ENCODE measurements at places on chromosomes 4 and X. TPM values are rescaled to one million over a fixed set of nuclear protein-coding genes. Genes with fewer than 3 reads are reported as not detected.

The PFKFB1 gene
- not detected for total RNA-seq

The AR gene
- 12.1 TPM for total RNA-seq

The AFP gene
- 2.8 TPM for total RNA-seq

The BBS12 gene
- 3.0 TPM for total RNA-seq

The NR0B1 gene
- not detected for total RNA-seq

- H3K4me3 ChIP-seq = no peak overlapping the region
- DNase-seq = no peak
- H3K4me1 ChIP-seq = peaks cover 5% of the 10 kb centered on the region
- H3K27ac ChIP-seq = no peak overlapping the region
Measured at GRCh38 chrX:101787934-101788333, 128.3 kb upstream of the ARMCX2 start.

- no peaks in the 10 kb centered on the region for H3K27me3 ChIP-seq
- no peak overlapping the region for H3K4me3 ChIP-seq
- H3K27ac ChIP-seq = peak overlapping the region; percentile 72
- H3K36me3 ChIP-seq = peaks cover 15% of the 10 kb centered on the region
- H3K4me1 ChIP-seq = peaks cover 29% of the 10 kb centered on the region
- no peak for DNase-seq
Measured at GRCh38 chr4:141540643-141541042, 95.7 kb upstream of the IL15 start.

- H3K36me3 ChIP-seq = peaks cover 6% of the 10 kb centered on the region
- no peak for DNase-seq
- H3K4me3 ChIP-seq = no peak overlapping the region
- no peak overlapping the region for H3K27ac ChIP-seq
- H3K27me3 ChIP-seq = no peaks in the 10 kb centered on the region
Measured at GRCh38 chrX:20230406-20230805, 36.3 kb downstream of the RPS6KA3 start.

DNA sequence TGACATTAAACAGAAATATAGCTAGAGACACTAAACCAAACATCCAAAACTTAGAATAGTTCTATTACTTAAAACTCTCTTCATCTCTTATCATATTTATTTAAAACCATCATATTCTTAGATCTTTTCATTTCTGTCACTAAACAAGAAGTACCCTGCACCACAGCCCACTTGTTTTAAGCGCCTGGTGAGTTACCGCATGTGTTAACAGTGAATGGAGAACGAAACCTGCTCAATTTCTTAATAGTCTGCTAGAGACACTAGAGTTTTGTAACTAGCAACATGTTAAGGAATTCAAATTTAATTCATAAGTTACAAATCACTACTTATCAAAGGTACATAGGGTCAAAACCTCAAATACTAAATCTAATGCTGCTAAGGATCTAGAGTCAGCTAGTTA is 111.5 kb downstream of the FBXW7 start:
- no peak for DNase-seq
- no peak overlapping the region for H3K27ac ChIP-seq
- peaks cover 16% of the 10 kb centered on the region for H3K4me1 ChIP-seq
- H3K36me3 ChIP-seq = no peaks in the 10 kb centered on the region
- H3K4me3 ChIP-seq = no peak overlapping the region

DNA sequence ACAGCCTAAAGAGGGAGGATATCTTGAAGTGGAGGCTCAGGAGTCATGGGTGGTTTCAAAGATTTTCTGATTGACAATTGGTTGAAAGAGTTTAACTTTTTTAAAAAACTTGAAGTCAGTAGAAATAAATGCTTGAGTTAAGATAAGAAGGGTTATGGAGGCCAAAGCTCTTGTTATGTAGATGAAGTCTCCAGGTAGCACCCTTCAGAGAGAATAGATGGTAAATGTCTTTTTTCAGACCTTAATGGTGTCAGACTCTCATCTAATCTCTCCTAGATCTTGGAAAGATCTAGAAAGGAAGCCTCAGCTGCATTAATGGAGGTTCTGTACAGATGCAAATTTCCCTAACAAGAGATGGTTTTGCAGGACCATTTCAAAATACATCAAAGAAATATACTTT is 6.8 kb upstream of the CHIC1 start:
- H3K4me3 ChIP-seq = no peak overlapping the region
- H3K27me3 ChIP-seq = no peaks in the 10 kb centered on the region
- DNase-seq = no peak
- no peaks in the 10 kb centered on the region for H3K4me1 ChIP-seq
- H3K36me3 ChIP-seq = no peaks in the 10 kb centered on the region

DNA sequence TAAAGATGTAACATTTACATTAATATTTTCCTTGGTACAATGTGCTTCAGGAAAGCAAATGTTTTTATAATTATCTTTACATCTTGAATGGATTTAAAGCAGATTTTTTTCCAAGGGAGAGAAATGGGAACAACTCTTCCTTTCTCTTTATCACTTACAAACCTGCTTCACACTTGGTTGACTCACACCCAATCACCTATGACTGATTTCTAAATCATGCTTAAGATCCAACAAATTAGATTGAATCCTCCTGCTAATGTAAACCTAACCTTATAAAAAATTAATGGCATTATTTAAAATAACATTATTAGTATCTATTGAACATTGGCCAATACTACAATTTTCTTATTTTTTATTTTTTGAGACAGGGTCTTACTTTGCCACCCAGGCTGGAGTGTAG is 127.1 kb downstream of the INPP4B start:
- no peak overlapping the region for H3K27ac ChIP-seq
- DNase-seq = no peak
- peaks cover 21% of the 10 kb centered on the region for H3K4me1 ChIP-seq
- no peaks in the 10 kb centered on the region for H3K27me3 ChIP-seq

- no peaks in the 10 kb centered on the region for H3K4me1 ChIP-seq
- H3K4me3 ChIP-seq = no peak overlapping the region
- no peak overlapping the region for H3K27ac ChIP-seq
Measured at GRCh38 chr4:1541449-1542225, 135.4 kb upstream of the NKX1-1 start.

DNA sequence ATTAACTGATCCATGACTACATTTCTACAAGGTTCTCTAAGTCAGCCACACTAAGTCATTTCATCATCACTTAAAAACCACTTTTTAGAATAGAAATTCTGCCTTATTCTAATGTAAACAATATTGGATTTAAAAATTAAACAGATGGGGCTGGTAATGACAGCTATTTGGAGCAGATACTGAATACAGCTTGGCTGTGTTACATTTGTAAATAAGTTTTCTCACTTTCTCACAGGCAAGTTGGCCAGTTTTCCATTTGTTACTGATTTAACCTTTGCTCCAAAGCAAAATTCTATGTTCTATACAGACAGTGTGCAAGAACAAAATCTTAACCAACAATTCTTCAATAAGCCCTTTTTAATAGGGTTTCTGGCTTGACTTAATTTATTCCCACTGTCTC is 370.7 kb downstream of the GRIA2 start:
- no peak overlapping the region for H3K4me3 ChIP-seq
- H3K27me3 ChIP-seq = no peaks in the 10 kb centered on the region
- no peak for DNase-seq
- H3K4me1 ChIP-seq = no peaks in the 10 kb centered on the region
- H3K27ac ChIP-seq = no peak overlapping the region

GRCh38 chr4:187656959-187657358 is 338.6 kb upstream of the ZFP42 start:
- peaks cover 3% of the 10 kb centered on the region for H3K27me3 ChIP-seq
- H3K4me1 ChIP-seq = peaks cover 8% of the 10 kb centered on the region
- no peak overlapping the region for H3K4me3 ChIP-seq

DNA sequence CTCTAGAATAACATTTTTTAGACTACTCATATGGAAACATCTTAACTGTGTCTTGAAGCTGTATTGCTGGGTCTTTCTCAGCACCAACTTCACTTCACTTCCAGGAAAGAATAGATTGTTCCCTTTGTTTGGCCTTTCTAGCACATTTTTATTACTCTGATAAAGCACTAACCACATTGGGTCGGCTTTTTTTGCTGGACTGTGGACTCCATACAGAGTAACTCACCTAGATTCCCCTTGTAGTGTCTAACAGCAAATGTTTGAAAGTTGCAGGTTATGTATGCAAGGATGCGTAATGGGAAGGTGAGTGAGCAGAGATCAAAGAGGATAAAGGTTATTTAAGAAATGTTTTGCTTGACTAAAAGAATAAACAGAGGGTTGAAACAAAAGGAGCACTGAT is 101.2 kb downstream of the MMRN1 start:
- no peaks in the 10 kb centered on the region for H3K4me1 ChIP-seq
- H3K27ac ChIP-seq = no peak overlapping the region
- DNase-seq = no peak
- no peaks in the 10 kb centered on the region for H3K36me3 ChIP-seq

DNA sequence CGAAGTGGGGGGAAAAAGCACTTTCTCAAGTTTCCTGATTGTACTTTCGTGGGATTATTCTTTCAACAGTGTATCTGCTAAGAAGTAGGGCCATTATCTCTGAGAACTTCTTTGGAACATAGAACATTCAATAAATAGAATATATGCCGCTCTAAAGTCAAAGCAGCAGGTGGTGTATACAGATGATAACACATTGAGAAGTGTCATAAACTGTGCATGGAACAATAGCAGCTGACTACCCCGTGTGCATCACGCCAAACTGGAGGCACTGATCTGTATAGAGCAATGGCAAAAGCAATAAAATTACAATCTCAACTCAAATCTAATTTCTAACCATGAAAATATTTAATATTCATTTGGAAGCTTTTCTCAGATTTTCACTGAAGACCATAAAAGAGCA is 175.3 kb downstream of the DCTD start:
- no peaks in the 10 kb centered on the region for H3K27me3 ChIP-seq
- H3K4me3 ChIP-seq = no peak overlapping the region
- peaks cover 43% of the 10 kb centered on the region for H3K36me3 ChIP-seq
- DNase-seq = no peak

DNA sequence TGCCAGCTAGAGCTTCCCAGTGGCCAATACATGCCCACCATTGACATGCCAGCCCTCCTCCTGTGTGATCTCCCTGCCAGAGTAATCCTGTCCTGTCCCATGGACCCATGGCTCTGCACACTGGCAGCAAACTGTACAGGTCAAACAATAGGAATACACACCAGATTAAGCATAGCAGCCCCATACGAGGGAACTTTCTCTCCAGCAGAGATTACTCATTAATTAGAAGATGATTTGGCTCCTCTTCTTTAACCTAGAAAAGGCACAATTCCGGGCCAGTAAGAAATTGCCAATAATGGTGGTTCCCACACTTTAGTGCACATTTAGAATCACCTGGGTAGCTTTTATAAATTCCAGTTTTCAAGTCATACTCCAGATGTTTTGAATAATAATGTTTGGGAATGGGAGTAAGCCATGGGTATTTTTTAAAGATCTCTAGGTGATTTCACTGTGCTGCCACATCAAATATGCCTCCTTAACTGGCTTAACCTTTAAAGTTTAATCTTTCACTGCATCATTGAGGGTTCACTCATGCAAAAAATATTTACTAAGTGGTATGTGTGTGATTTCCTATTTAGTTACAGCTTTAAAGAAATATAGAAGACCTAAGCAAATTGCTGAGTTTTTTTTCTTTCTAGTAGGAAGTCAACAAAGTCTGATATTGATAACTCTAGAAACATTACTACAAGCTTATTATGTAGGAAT is 277.6 kb upstream of the NWD2 start:
- no peak overlapping the region for H3K4me3 ChIP-seq
- DNase-seq = no peak
- H3K27ac ChIP-seq = no peak overlapping the region
- no peaks in the 10 kb centered on the region for H3K36me3 ChIP-seq

DNA sequence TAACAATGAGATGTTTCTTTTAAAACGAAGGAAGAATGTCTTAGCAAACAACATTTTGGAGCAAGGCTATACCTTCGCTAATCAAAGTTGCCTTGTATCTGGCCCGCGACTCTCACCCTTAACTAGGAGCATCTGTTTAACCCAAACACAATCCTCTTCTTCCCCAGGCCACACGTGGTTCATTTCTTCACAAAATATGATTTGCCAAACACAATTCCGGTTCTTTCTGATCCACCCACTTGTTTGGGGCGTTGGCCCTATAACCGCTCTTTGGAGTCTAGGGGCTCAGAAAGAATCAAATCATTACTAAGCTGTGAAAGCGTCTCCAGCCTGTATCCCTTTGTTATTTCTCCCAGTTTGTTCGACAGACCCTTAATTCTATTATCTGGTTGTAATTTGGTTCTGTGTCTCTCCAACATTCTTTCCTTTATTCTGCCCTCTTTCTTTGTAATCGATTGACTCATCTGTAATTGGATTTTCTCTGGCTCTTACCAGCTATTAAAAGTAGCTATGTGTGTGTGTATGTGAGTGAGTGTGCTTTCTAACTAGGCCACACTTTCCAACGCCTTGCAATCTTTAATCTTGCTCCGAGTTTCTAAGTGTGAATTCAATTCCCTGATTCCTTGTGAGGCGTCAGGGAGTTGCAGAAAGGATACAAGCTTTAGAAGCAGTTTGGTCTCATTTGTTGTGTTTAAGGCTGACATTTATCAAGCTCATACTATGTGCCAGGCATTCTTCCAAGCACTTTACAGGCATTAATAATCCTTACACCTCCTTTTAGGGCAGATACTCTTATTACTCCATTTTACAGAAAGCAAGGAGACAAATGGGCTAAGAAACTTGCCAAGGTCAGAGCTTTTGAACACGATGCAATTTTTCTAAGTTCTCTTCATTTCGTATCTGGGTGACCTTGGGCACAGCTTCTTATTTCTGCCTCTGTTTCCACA is 138.6 kb upstream of the CPEB2 start:
- no peak overlapping the region for H3K27ac ChIP-seq
- DNase-seq = no peak
- H3K4me3 ChIP-seq = no peak overlapping the region
